ENCODE measurements at places on chromosomes 4 and X.

GRCh38 chrX:8731559-8732395, at the start of gene ANOS1:
TSS of gene ANOS1 (minus strand) at chrX:8732137. CDS start at chrX:8732036, 101 bp downstream.
- peak; percentile 80 for DNase-seq

- DNase-seq = no peak
Observed at GRCh38 chrX:19947612-19948011, 43.2 kb downstream of the BCLAF3 start.

DNA sequence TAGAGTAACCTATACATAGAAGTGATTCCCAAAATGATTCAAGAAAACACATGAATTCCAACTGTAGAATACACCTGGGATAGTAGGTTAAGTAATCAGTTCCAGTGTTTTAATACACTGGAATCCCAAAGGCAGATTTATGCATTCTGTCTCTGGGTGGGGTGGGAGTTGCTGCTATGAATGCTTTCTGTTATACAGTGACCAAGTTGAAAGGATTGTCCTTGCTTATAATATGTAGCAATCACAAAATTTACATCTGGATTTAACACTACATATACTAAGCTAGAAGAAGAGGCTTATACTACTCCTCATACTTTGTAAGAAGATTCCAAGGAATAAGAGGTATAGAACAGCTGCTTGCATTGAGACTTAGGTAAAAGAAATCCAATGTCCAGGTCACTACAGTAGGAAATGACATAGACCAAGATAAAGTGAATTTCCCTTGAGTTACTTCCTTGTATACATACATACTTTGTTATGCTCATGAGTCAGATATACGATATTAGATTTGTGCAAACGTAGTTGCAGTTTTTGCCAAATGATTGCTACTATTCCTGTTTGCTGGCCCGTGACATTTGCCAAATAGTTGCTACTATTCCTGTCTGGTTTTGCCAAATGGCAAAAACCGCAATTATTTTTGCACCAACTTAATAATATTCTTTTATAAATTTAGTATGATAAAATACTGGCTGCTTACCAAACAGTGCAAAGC, 210.5 kb upstream of the DIAPH2 start:
- DNase-seq = no peak

DNA sequence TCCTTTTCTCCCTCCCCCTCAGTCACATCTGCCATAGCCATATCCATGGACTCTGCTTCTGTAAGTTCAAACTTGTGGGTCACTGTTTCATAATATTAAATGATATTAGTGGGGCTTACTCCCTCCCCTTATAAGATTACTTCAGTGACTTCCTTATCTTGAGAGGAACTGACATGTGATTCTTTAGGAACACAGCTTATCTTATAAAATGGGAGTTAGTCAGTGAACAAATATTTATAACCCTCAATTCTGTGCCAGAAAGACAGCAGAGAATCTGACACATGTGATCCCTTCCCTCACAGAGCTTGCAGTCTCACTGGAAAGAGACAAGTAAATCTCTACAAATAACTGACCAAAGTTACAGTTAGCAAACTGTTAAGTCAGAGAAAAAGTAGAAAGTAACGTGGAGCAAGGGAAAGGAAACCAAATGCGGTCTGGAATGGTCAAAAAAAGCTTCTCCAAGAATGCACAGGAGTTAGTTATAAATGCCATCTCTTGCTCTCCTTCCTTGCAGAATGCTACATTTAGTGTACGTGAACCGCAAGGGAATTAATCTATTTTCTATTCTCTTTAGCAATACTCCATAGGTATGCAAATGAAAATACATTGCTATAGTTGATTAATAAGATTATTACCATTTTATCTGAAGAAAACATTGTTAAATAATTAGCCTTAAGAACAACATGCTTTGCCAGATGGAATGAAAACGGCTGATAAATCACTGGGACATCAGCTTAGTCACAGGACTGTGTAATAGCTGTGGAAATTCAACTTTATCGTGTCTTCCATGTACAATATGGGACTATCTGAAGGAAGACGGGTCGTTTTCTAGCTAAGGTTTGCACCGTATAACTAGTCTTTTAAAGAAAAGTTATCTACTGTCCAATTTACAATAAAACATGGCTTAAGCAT, 29.0 kb downstream of the SGMS2 start:
- no peak for DNase-seq

DNA sequence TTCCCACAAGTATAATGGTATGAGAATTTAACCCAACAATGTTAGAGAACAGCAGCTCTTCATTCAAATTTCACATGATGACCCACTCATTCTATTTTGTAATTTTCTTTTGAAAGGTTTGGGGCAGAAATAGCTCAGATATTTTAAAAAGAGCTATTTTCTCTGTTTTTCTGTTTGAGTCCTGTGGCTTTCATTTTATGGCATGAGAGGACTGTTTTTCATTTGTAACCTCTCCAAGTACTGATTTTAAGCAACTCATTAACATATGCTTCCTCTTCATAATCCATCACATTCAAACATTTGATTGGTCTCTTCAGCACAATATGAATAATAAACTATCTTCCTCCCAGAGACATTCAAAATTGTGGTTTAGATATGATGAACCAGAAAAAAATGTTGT, 129.0 kb upstream of the TEX13A start:
- no peak for DNase-seq

DNA sequence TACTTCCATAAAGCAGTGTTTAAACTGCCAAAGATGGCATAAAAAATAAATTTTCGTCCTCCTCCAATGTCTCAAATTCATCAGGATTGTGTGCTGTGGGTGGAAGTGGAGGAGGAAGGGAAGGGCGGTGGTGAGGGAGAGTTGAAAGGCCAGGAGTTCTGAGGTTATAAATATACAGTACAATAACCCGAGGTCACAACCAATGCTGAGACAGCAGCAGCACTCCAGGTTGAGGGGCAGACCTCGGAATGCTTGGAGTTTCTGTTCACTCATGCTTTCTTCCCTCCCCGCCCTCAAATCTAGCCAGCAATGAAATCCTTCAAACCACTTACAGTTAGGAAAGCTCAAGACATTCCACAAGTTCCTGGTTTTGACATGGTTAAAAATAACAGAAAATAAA, 134.0 kb upstream of the SMAD1 start:
- no peak for DNase-seq

- no peak for DNase-seq
Observed at GRCh38 chr4:160224049-160224448, 1121.2 kb downstream of the RAPGEF2 start.

DNA sequence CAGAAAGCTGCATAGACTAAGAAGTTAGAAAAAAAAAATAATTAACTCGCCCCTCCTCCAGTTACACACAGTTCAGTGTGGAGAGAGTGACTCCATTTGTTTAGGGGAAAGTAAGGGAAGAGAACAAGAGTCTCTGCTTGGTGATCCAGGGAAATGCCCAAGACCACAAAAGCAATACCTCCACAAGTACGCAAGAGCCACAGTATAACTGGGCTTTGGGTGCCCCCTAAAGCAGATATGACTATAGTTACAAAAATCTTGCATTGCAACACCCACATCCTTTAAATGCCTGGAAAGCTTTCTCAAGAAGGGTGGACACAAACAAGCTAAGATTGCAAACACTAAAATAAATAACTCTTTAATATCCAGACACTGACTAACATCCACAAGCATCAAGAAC, 164.2 kb upstream of the NRK start:
- no peak for DNase-seq

Measured in left hindlimb (tissue), 1 donor.